ENCODE measurements at places on chromosomes 13 and 19.

- DNase-seq: no peak
These were observed 76.2 kb downstream of the DHRS12 start for GRCh38 chr13:51727634-51728274.

DNA sequence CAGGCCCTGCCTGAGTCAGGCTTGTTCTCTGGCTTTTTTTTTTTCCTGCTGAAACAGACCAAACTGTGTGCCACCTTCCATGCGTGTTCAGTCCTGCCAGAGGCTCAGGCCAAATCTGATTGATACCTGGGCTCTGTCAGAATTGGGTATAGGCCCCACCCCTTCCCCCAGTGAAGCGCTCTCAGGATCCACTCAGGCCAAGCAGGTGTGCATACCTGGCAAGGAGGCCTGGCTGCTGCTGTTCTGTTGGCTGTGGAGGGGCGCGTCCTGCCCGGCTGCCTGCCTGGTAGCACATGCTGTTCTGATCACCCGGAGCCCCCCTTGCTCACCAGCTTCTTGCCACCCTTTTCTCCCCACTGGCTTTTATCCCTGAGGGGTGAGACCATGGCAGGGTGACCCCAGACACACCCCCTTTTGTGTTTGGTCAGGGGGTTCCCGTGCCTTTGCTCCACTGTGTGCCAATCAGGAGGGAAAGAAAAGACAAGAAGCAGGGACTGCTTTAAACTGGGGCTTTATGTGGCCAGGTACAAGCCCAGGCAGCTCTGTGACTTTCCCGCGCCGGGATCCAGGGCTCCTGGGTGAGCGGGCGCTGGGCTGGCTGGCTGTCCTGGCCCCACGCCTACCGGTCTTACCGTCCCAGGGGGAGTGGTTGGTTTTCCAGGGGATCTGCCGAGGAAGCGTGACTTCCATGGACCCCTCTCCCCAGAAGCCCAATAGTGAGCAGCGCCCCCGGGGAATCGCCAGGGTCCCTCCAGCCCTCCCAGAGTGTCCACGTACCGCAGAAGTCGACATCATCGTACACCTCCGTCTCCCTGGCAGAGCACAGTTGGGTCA lies 12.7 kb downstream of the PRAM1 start:
- no peak for DNase-seq

- DNase-seq: no peak
These were observed 142.8 kb upstream of the UBL3 start for GRCh38 chr13:29993196-29993595.

DNA sequence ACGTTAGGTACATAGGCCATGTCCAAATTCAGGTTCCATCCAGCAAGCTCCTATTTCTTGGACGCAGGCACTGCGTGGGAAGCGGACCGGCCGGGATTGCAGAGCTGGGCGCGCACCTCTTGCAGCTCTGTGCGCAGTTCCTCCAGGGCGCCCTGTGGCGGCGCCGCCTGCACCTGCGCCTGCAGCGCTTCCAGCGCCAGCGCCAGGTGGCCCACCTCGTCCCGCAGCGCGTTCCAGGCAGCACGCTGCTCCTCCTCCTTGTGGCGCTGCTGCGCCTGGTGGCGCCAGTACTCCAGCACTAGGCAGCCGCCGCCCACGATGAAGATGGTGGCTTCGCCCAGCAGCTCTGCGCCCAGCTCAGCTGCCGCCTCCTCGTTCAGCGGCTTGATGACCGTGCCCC lies 31.1 kb downstream of the OPA3 start:
- no peak for DNase-seq

DNA sequence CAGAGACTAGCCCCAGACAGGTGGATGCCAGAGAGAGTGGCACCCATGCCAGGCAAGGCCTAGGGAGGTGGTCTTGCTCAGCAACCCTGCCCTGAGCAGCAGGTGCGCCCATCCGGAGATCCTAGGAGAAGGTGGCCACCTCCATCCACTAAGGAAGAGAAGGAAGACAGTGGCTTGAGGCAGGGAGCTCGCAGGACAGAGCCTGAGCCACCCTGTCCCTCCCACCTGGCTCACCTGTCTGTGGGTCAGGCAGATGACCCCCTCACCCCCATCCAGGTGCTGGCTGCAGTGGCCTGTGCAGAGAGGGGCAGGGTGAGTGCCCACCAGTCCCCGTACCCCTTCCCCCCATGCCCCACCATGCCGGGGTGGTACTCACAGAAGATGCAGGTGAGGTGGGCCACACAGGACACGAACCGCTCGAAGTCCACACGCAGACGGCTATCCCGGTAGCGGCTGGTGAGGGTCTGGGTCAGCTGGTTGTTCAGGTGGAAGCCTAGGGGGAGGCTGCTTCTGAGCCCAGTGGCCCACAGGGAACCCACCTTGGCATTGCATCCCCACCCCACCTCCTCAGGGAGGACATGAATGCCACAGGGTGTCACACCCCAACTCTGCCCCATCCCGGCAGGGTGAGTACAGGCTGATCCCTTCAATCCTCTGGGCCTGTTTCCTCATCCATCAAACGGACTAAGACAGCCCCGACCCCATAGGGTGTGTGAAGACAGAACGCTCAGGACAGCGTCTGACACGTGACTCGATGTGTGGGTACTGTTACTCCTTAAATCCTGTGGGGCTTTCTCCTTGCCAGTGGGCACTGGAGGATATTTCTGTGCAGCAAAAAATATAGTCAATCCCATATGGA lies 13.3 kb downstream of the CAPN12 start:
- no peak for DNase-seq

GRCh38 chr13:49836516-49836915 lies 44.0 kb upstream of the KPNA3 start:
- no peak for DNase-seq

GRCh38 chr19:32543115-32543900 lies 37.7 kb upstream of the PDCD5 start:
- no peak for DNase-seq

- no peak for DNase-seq
These were observed 7.7 kb upstream of the ONECUT3 start for GRCh38 chr19:1745589-1746031.

GRCh38 chr13:29753618-29754472 lies 96.6 kb downstream of the UBL3 start:
- DNase-seq: no peak

GRCh38 chr19:10749435-10750384 lies 31.8 kb downstream of the DNM2 start:
- no peak for DNase-seq

GRCh38 chr19:29563486-29564101 lies 37.8 kb downstream of the VSTM2B start:
- no peak for DNase-seq

DNA sequence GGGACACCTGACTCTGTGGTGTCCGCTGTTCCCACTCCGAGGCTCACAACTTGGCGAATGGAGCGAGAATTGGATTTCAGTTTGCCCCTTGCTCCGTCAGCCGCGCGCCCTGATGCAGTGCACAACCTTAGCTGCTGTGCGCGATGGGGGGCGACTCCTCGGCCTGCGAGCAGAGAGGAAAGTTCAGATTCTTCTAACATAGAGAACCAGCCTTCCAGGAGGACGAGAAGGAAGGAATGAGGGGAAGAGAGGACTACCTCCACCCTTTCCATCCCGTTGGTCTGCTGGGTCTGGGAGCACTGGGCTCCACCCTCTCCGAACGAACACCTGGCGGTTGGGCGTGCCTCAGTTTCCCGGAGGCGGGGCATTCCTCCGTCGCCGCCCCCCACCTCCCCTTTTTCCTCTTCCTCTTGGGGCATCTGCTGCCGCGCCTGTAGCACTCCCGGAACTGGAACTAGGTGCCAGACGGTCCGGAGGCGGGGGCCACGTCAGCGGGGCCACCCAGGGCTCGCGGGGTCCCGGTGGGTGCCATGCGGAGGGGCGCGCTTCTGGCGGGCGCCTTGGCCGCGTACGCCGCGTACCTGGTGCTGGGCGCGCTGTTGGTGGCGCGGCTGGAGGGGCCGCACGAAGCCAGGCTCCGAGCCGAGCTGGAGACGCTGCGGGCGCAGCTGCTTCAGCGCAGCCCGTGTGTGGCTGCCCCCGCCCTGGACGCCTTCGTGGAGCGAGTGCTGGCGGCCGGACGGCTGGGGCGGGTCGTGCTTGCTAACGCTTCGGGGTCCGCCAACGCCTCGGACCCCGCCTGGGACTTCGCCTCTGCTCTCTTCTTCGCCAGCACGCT lies at the start of gene KCNK6:
KCNK6 (plus strand) TSS at position 425 of the 838 bp plus-strand sequence; CDS start at position 531, 106 bp downstream.
- peak; percentile 13 for DNase-seq

- no peak for DNase-seq
These were observed 135.3 kb downstream of the B3GLCT start for GRCh38 chr13:31334994-31335557.

DNA sequence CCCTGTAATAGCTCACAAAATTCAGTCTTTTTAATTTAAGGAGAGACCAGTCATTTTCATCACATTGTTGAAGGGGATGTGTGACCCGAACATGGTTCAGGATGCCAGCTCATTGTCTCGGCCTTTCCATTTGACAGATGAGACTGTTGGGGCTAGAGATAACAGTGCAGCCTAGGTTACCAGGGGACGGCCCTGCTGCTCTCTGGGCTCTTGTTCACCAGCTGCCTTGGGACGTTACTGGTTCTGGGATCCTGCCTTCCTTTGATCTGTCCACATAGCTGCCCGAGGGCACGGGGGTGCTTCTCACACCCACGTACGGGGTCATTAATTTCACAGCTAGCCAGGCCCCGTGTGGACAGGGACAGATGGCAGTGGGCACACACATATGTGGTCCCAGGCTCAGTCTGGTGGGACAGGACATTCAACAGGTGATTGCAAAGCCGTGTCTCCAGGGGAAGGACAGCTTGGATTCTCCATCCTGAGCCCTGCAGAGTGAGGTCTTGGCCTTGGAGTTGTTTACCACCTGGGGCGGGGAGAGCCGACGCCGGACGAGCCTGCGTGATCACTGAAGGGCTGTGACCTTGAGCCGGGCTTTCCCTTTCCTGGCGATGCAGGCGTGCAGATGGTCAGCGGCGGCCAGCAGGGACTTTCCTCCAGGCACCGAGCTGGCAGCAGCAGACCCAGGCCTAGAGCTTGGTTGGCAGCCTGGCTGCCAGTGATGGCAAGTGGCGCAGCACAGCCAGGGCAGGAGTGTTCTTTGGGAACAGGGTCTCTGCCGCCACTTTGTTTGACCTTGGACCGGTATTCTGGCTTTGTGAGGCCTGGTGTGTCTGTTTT lies 26.7 kb upstream of the NPAS1 start:
- no peak for DNase-seq

- no peak for DNase-seq
These were observed 223.5 kb upstream of the MAB21L1 start for GRCh38 chr13:35699825-35700510.

- no peak for DNase-seq
These were observed 43.7 kb upstream of the SLC15A1 start for GRCh38 chr13:98796191-98796590.

- DNase-seq: no peak
These were observed 19.0 kb downstream of the OLFM2 start for GRCh38 chr19:9917321-9917720.

Measured in stimulated activated CD8-positive, alpha-beta memory T cell treated with anti-CD3 and anti-CD28 coated beads, Interleukin-15, amount 100 ng/mL, for 24 hours (primary cell).